ENCODE measurements at places on chromosomes 6 and 20.

- DNase-seq = no peak
Observed at GRCh38 chr6:6865611-6866010, 242.2 kb upstream of the RREB1 start.

GRCh38 chr20:62360854-62361798 is 6.0 kb downstream of the LAMA5 start:
- DNase-seq = no peak

- DNase-seq = no peak
Observed at GRCh38 chr6:164322533-164322932, 908.0 kb downstream of the QKI start.

DNA sequence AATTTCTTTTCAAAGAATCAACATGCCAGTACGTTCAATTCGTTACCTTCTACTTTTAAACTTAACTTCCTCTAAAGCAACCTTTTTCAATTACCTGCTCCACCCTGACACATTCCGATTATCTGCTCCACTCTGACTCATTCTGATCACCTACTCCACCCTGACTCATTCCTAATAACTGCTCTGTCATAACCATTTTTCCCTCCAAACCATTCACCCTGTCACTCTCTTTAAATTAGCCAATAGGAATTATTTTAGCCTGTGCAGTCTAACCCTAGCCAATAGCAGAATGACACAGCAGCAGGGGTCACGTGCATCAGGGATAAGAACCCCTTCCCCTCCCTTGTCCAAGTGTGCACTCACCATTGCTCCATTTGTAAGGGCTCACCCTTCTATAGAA is 557.4 kb upstream of the EYS start:
- no peak for DNase-seq

DNA sequence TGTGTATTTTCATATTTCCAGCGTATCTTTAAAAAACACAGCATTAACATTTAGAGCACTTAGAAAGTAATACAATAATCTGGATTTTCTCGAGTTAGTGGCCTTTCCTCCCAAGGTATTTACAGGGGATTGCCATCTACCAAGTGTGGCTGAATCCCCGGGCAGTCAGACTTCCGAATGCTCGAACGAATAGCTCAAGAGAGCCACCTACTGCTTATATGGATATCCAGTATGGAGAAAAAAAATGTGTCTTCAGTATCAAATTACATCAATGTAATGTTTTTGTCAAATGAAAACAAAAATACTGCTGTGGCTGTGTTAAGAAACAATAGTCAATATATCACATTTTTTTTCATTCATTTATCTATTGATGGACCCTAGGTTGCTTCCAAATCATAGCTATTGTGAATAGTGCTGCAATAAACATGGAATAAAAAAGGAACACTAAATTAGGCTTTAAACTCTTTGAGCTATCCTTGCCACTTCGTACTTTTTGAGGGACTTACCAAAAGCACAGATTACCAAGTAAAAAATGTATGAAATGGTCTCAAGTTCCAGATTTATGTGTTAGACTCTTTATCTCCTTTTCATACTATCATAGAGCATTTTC is 654.5 kb upstream of the PTCHD4 start:
- DNase-seq = no peak
